ENCODE measurements at places on chromosomes 11 and 22. TPM values are rescaled to one million over a fixed set of nuclear protein-coding genes. Genes with fewer than 3 reads are reported as not detected.

The SH3BP1 gene
- 2.7 TPM for total RNA-seq

The HBG2 gene
- not detected for total RNA-seq

The OR10V1 gene
- not detected for total RNA-seq

The COMT gene
- total RNA-seq, result 142 TPM

The OR8G1 gene
- not detected for total RNA-seq

The MIAT gene
- 0.39 TPM for total RNA-seq

The CFAP300 gene
- 6.5 TPM for total RNA-seq

The CLCF1 gene
- 46.1 TPM for total RNA-seq

The FAM111B gene
- 7.6 TPM for total RNA-seq

The MMP1 gene
- 0.87 TPM for total RNA-seq

The APOBEC3F gene
- total RNA-seq, result 2.1 TPM

The IGLL1 gene
- not detected for total RNA-seq

The P2RY6 gene
- total RNA-seq, result 9.4 TPM

The YAP1 gene
- 57.9 TPM for total RNA-seq

The HTR3B gene
- total RNA-seq, result not detected

The GGT5 gene
- 1.3 TPM for total RNA-seq

The TBX1 gene
- total RNA-seq, result 3.1 TPM

The RHBDD3 gene
- total RNA-seq, result 22.0 TPM

The CELSR1 gene
- total RNA-seq, result 26.5 TPM

The OR52I2 gene
- not detected for total RNA-seq

The DKK3 gene
- total RNA-seq, result 14.5 TPM

The OR8D1 gene
- total RNA-seq, result not detected

The TMA7B gene
- not detected for total RNA-seq

The OR52B4 gene
- not detected for total RNA-seq

The KDELR3 gene
- 15.6 TPM for total RNA-seq

The AIFM3 gene
- total RNA-seq, result 3.4 TPM

The PTS gene
- total RNA-seq, result 27.4 TPM

The TRPM5 gene
- total RNA-seq, result not detected
